ENCODE measurements at places on chromosomes 16 and 17.

DNA sequence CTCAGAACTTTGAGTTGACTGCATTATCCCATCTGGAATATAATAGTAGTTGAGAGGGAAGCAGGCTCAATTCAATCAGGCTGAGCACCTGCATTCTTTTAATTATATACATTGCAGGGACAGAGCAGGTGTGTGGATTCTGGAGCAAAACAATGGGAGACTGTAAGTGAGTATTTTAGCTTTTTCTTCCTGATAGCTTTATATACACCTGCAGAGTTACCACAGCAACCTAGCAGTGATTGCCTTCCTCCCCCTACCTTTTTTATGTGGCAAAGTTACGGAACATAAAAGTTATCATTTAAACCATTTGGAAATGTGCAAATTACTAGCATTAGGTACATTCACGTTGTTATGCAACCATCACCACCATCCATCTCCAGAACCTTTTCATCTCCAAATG is 25.4 kb upstream of the RHOT1 start:
- DNase-seq = no peak

DNA sequence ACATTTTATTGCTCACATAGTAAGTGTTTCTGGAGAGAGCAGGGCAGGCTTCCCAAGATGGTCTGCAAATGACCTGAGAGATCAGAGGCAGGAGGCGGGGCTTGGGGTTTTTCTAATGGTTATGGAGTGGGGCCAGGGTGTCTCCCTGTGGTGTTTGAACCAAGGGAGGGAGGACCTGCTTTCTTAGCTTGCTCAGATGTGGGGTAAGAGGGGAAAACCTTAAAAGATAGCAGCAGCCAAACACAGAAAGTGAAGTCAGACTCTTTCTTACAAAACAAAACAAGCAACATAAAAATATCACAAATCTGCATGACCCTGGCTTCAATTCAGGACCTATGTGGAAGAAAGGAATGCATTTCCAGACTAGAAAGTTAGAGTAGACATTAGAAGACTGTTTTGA is 22.9 kb upstream of the DNAJA2 start:
- DNase-seq = no peak

GRCh38 chr16:19744670-19745069 is 26.6 kb downstream of the IQCK start:
- no peak for DNase-seq

DNA sequence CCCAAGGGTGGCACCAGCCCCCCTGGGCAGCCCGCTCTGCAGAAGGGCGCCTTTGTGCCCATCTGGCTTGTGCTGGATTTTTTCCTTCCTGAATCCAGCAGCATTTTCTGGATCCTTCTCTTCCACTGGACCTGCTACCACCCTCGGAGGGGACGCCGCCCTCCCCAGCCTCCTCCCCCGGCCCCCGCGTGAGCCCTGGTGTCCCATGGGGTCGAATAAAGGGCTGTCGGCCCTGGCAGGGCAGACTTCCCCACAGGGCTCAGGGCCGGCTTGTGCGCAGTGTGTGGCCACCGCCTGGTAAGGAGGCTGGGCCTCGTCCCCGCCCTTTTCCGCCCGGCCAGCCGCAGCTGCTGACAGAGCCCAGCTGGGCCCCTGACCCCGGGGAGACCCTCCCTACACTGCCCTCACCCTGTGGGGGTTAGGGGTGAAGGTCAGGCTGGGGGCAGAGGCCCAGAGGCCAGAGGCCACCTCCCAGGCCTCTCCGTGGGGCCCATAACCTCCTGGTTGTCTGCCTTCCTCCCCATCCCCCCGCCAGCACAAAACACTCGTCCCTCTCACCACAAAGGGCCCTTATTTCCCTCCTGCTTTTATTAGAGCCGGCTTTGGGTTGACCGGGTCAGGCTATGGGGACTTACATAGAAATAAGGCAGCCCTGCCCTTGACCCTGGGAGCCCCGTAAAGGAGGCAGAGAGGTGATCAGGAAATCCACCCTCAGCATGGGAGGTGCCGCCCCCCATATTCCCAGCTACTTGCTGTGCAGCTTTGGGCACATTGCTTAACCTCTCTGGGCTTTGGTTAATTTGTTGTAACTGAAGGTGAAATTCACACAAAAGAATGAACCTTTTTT is 179.3 kb upstream of the CIBAR2 start:
- no peak for DNase-seq

DNA sequence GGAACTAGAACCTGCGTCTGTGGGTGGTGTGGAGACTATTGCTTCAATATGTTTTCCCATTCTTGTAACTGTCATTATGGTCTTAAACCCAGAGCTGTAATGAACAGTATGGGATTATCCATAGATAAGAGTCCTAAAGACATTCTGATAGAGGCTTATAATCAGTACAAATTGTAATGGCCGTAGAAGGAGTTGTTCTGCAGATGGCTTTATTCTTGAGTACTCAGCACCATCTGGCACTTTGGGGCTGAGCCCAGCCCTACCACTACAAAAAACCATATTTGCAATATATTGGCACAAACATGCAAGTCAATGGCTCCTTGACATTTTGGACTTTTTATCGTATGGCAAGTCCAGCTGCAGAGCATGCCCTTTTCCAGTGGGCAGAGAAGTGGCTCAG is 150.0 kb downstream of the HS3ST4 start:
- no peak for DNase-seq

DNA sequence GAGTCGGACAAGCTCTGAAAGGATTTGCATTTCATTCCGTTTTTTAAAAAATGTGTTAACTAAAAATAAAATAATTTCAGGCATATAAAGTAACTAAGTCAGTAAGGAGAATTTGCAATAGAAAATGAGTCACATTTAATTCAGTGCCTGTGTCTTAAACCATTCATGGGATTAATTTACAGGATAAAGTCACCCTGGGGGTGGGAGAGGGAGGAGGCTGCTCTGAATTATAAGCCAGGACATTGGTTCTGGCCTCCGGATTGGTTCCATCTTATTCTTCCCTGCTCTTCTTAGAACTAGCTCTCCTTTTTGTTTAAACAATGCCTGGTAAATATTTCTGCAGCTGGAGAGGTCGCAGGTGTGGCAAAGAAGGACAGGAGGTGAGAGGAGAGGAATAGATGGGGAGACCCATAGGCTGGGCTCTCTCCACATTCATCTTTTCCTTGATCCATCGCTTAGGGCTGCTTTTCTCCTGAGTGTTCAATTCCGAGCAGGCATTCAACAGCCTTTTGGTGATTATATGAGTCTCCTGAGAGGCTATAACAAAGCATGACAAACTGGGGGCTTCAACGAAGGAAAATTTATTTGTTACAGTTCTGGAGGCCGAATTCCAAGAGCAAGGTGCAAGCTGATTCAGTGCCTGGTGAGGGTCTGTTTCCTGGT is 319.2 kb downstream of the PHKB start:
- no peak for DNase-seq

- no peak for DNase-seq
These were observed 18.3 kb downstream of the KRT12 start for GRCh38 chr17:40848583-40849235.

DNA sequence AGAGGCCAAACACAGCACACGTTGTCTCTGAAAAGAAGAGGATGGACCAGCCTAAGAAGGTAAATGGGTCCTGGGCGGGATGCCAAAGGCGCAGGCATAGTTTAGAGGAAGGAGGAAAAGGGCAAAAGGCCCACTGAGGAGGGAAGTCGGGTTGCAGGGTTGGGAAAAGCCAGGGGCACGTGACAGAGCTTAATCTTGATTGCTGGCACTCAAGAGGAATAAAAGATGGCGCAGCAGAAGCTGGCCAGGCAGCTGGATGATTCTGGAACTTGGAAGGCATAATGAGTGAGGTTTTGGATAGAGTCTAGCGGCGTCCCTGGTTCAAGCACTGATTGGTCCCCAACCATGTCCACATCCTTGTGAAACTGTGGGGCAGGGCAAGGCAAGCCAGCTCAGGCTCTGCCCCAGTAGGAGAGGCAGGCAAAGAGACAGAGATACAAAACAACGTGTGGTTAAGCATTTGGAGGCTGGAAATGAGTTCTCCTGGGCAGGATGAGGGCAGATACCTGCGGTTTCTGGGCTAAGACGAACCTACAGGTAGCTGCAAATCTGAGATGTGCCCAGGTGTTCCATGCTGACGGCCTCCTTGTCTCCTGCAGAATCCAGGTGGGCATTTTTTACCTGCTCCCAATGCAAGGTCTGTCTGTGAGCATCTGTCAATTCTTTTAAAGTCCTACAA is 52.7 kb upstream of the CIBAR2 start:
- no peak for DNase-seq

- DNase-seq = no peak
These were observed 57.5 kb downstream of the WIPI1 start for GRCh38 chr17:68399638-68400403.

GRCh38 chr17:43695970-43696865 is 34.5 kb upstream of the MEOX1 start:
- DNase-seq = peak; percentile 67

DNA sequence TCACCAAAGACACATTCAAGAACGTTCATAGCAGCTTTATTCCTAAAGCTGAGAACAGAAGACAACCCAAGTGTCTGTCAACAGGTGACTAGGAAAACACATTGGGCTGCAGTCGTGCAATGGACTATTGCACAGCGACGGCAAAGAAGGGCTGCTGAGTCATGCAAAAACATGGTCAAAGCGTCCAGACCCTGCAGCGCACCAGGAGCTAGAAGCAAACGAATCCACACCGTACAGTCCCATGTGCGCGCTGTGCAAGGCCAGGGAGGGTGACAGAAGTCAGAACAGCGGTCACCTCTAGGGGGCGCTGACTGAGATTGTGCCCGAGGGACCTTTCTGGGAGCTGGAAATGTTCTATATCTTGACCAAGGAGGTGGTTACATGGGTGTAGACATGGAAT is 266.4 kb downstream of the MAF start:
- no peak for DNase-seq

DNA sequence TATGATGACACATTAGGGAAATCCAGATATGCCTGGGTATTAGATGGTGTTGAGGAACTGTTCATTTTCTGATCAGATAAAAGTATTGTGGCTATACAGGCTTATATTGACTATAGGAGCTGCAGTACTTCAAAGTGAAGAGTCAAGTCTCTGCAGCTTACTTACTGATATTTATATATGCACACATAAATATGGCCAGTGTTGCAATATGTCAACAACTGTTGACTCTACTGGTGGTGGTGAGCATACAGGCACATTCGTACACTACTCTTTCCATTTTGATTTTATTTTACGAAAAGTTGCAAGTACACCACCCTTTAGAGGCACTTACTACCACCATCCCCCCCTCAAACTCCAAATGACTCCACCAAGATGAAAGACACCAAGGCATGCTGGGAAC is 2.5 kb downstream of the CIAO2B start:
- no peak for DNase-seq

- DNase-seq = no peak
These were observed 741.1 kb downstream of the CDH11 start for GRCh38 chr16:64380751-64381150.

GRCh38 chr16:1058216-1058615 is 14.3 kb upstream of the SSTR5 start:
- DNase-seq = no peak

GRCh38 chr17:2198927-2199326 is 104.7 kb downstream of the SMG6 start:
- no peak for DNase-seq

GRCh38 chr17:38545531-38546225 is 60.1 kb downstream of the SRCIN1 start:
- no peak for DNase-seq

- DNase-seq = no peak
These were observed 558 bp downstream of the HSD3B7 start for GRCh38 chr16:30985401-30986128.

DNA sequence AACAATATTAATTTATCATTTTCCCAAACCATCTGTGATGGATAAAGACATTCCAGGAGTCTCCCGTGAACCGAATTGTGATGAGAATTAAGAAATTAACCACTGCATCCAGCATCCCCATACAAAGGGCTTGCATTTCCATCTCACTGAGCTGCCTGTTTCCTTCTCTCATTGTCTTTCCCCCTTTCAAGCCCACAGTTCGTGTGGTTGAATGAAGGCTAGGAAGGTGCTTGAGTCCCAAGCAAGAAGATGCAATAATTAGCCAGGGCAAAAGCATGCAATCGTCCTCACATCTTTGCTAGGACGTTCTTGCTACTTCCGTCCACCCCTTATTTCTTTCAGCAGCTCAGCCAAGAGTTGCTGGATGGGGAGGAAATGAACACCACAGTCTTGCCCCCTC is 146.1 kb downstream of the NTN1 start:
- no peak for DNase-seq

- peak; percentile 16 for DNase-seq
These were observed 3.1 kb upstream of the SETD6 start for GRCh38 chr16:58511933-58512815.

DNA sequence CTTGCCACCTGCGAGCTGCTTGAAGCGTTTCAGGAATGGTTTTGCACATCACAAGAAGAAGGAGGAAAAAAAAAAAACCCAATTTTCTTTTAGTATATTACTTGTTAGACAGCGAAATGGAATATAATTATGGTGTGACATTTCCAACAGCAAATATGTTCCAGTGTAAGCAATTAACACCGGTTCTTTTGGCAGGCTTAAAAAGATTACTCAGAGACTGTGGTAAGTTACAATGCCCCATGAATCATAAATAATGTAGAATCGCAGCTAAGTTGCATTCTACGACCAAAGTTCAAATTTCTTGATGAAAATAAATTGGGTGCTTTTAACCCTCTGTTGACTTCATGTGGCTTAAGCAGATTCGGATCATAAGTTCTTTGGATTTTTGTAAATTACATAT is 245.2 kb downstream of the XYLT1 start:
- DNase-seq = no peak

- DNase-seq = no peak
These were observed 9.2 kb downstream of the ZDHHC7 start for GRCh38 chr16:85002099-85002541.

DNA sequence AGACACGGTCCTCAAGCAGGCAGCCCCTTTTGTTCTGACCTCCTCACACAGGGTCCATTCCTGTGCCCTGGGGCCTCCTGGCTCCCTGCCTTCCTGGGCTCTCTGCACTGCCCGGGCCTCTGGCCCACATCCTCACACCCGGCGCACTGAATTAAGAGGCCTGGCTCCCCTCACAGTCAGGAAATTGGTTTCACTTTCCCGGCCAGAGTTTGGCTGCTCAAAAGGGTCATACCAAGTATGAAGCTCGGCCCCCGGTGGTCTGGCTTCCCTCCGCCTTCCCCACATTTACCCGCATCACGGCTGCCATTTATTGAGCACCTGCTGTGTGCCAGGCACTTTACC is 220.0 kb downstream of the NTN1 start:
- DNase-seq = no peak

DNA sequence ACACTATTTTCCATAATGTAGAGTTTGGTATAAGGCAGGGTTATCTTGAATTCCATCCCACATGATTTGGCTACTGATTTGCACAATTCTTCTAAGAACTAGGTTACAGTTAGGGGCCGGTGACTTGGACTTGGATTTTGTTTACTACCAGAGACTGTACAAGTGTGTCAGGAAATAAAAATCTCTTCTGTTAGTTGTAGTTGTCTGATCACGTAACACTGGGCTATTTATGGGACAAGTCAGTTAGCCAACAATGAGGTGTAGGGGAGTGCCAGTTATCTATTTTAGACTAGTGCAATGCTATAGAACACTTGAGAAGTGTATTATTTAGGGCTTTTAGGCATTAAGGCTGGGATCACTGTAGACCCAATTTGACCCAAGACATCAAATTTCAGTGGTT is 39.7 kb upstream of the GHDC start:
- DNase-seq = no peak

GRCh38 chr17:47726796-47727703 is 6.0 kb upstream of the TBX21 start:
- DNase-seq = no peak

- no peak for DNase-seq
These were observed 601 bp downstream of the CDH15 start for GRCh38 chr16:89172171-89172527.

GRCh38 chr17:43467981-43468581 is 15.7 kb upstream of the DHX8 start:
- no peak for DNase-seq
